ENCODE measurements at places on chromosomes 3 and 15.

DNA sequence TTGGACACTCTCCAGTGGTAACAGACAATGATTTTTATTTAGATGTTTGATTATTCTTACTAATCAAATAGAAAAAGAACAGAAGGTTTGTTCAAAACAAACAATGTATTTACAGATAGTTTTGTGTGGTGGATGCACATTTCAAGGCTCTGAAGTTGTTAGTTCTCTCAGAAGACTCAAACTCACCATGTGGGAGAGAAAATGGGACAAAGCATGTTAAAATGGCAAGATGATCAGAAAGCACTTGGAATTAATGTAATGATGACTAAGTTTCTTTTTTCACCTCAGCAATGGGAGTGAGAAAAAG is 450.5 kb upstream of the KCNMB2 start:
- no peak for DNase-seq

DNA sequence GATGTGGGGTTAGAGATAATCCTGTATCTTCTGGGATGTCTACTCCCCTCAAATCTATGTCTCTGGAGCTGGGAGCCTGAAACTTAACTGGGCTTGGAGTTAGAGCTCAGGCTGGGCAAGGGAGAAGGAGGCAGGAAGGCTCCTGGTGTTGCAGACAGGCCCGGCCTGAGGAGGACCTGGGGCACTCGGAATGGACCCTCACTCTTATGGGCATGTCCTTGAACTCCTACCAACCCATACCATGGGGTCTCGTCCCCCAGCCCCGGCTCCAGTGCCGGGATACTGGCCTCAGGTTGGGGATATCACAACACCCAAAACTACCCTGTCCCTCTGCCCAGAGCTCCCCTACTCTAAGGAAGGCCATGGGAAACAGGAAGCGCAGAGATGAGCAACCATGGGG is 45.2 kb downstream of the SCN5A start:
- DNase-seq: no peak

DNA sequence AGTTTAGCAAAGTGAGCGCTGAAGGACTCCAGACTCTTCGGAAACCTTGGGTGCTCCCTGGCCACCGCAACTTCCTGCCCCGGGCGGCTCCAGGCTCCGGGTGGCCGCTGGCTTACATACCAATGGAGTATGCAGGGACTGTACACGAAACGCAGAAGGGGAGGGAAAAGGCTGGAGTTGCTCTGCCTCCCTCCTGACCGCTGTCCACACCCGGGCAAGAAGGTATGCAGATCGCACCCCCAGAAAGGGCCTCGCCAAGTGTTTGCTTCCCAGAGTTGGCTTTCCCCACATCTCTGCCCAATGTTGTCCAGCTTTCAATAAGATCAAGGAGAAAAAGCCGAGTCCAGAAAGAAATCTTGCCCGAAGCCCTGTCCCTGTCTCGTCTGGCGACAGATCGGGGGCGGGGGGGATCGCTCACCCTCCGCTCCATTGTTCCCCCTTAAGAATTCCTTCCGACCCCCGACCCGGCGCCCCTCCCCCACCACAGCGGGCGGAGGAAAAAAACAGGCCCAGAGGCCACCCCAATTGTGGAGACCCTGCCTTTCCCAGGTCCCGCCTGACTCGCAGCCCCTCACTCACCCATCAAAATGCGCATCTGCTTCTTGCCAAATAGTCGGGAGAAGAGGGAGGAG is 533 bp downstream of the ARF4 start:
- DNase-seq: peak; percentile 3

GRCh38 chr3:127676456-127676855 is 3.7 kb downstream of the ABTB1 start:
- DNase-seq: no peak

- no peak for DNase-seq
Observed at GRCh38 chr15:90539789-90540188, 10.1 kb downstream of the CRTC3 start.

DNA sequence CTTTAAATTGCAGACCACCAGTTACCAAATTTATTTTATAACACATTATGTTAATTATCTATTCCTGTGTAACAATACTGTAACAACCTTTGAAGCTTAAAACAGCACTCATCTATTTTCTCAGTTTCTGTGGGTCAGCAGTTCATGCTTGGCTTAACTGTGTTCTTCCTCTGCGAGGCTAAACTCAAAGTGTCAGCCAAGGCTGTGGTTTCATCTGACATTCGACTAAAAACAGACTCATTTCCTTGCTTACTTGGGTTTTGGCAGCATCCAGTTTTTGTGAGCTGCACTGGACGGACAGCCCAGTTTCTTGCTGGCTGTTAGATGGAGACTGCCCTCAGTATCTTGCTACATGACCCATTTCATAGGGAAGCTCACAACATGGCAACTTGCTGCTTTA is 247.3 kb upstream of the KCNH8 start:
- no peak for DNase-seq

- DNase-seq: no peak
Observed at GRCh38 chr15:37088436-37088835, 11.9 kb downstream of the MEIS2 start.

DNA sequence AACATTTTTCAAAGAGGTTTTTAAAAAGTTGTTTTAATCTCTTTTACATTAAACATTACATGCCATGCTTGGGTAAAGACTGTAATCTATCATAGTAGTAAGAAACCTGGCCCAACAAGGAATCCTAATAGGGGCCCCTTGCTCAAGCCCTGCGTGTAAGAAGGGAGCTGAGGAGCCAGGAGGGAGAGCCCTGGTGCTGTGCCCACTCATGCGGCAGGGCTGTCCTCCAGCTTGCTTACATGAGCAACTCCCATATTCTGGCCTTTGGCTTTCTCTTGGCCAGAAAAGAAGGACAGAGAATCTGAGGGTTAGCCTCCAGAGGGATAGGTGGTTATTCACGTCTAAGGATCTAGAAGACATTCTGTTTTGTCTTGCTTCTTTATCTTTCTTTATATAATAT is 49.8 kb downstream of the KBTBD12 start:
- DNase-seq: no peak

- no peak for DNase-seq
Observed at GRCh38 chr3:16720367-16720940, 115.2 kb upstream of the DAZL start.

- no peak for DNase-seq
Observed at GRCh38 chr3:10848261-10848660, 32.2 kb downstream of the SLC6A11 start.

GRCh38 chr3:152976239-152976638 is 141.3 kb downstream of the P2RY1 start:
- DNase-seq: no peak

DNA sequence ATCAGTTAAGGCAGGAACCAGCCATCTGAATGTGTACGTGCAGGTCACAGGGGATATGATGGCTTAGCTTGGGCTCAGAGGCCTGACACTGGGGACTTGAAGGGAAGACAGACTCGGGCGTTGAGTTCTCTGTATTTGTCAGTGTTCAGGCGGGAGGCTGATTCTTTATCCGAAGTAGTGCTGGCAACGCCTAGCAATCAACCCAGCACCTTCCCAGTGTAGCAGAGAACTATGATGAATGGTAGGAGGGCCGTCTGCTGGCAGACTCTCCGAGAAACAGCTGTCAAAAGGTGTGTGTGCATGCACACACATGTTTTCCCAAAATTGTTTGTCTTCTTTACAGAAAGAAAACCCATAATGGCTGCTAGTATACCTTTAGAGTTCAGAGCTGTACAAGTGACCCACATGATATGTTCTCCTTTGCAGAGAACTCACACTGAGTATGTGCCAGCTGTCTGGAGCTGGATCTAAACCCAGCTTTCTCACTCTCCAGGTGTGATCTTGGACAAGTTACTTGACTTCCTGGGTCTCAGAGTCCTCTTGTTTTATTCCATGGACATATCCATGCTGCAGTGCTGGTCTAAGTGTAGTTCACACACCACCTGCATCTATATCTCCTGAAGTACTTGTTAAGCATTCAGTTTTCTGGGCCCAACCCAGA is 74.5 kb upstream of the LARS2 start:
- DNase-seq: no peak

DNA sequence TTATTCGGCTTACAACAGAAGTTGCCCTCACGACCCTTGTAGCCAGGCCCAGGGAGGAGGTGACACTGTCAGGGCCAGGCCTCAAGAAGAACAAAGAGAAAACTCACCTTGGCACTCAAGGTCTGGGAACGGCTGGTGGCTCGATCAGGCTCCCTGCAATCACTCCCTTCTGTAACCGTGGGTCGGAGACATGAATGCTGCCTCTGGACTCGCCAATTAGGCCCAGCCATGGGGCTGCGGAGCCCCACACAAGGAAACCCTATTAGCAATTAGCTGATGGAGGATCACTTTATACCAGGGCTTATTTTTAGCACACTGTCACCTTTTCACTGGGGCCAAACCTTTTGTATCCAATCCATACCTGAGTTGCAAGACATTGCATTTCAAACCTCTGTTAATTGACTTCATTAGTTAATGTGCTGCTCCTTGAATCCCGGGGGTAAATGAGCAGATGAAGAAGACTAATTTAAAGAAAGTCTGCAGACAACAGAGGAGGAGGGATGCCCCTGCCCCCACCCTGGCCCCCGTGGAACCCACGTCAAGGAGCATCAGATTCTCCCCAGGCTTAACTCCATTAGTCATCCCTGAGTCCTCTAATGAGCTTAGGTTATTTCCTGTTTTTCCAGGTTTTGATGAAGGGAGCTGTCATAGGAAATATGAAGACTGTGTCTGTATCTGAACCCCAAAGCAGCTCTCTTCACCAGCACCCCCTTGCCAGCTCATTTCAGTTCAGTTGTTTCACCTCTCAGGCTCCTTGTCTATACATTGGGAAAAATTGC is 255.3 kb downstream of the RORA start:
- no peak for DNase-seq

DNA sequence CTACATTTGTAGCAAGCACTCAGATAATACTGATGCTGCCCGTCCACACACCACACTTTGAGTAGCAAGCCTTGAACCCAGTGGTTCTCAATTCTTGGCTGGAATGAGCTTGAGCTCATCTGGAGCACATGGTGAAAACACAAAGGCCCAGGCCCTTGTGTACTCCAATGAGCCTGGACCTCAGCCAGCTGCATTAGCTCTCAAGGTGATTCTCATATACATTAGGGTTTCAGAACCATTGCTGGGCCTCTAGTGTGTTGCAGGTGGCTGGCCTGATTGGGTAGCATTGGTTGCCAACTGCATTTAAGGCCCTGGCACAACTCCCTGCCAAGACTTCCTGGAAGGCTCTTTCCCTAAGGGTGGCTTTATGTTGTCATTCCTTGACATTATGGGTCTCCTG is 23.4 kb upstream of the ZFAND6 start:
- DNase-seq: peak; percentile 20

GRCh38 chr3:87446849-87447387 is 170.5 kb upstream of the POU1F1 start:
- no peak for DNase-seq

DNA sequence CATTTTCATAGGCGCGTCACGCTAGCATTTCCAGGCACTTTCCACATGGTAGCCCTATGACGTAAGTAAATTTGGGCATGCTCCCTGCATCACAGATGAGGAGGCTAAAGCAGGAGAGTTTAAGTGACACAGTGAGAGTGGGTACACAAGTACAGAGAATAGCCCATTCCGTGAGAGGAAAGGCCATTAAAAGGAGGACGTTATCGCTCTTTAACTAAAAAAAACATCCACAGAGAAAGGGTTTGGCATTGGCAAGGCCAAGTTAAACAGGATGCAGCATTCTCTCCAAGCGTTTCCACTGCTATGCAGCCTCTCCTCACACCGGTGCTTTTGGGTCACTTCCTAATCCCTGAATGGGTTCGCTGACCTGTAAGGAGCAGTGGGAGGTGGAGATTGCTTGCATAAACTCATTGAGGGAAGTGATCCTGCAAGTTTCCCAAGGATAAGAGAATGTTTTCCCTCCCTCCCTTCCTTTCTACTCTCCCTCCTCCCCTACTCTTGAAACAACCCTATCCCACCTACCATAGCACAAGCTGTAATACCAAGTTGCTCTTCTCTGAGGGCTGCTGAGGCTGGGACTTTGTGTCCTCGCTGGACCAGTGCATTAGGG is 147.7 kb downstream of the VGLL4 start:
- no peak for DNase-seq

DNA sequence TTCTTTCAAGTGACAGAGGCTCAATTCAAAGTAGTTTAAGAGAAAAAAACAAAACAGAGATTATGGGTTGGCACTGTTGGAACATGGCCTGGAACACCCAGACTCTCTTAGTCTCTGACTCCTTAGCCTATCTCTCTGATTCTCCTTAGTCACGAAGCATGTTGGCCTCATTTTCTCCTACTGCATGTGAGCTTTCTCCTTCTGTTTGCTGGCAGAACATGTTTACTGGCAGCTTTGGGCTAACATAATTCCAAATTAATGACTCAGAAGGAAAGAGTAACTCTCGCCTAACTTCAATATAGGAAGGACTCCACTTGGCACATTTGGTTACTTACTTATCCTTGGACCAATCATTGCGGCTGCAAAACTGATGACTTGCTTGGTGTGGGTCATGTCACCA is 21.7 kb upstream of the CCDC39 start:
- DNase-seq: no peak

- DNase-seq: no peak
Observed at GRCh38 chr15:28884151-28884940, 1.4 kb upstream of the APBA2 start.

GRCh38 chr3:114020907-114021306 is 35.4 kb downstream of the CCDC191 start:
- no peak for DNase-seq

DNA sequence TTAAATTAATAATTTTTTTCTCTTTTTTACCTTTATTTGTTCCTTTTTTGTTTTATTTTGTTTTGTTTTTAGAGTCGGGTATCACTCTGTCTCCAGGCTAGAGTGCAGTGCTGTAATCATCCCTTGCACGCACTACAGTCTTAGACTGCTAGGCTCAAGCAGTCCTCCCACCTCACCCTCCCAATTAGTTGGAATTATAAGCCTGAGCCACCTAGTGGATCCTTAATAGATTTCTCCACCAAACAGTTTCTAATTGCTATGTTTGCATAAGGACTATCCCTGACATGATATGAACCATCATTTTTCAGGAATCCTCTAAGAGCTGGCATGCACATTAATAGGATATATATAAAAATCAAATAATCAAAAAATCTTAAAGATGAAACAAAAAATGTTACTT is 993.2 kb downstream of the OTOL1 start:
- no peak for DNase-seq

DNA sequence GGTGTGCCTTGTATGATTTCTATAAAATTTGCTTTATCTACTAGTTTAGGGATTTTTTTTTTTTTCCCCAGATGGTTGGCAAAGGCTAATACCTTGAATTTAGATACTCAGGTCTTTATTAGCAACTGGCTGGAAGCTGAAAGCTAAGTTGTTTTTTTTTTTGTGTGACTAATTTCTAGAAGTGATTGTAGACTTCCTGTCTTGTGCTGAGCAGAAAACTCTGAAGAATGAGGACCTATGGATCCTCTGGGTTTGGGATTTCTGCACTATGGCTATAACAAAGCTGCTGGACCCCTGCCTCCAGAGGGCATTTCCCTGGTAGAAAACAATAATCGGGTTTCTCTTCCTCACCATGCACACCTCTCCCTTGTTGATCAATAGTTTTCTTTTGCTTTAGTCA is 10.0 kb downstream of the ARIH2 start:
- DNase-seq: no peak

Measured in NCI-H2029 treated with DMSO at 0.1 percent for 48 hours (cell line).